Naive thymus-derived CD4-positive, alpha-beta T cell (primary cell): ENCODE measurements at places on chromosomes 4 and X.

GRCh38 chr4:53499791-53500190 lies 91.5 kb downstream of the LNX1 start:
- no peak overlapping the region for H3K4me3 ChIP-seq
- no peaks in the 10 kb centered on the region for H3K4me1 ChIP-seq
- H3K27ac ChIP-seq: no peak overlapping the region
- no peaks in the 10 kb centered on the region for H3K27me3 ChIP-seq
- no peak for DNase-seq

DNA sequence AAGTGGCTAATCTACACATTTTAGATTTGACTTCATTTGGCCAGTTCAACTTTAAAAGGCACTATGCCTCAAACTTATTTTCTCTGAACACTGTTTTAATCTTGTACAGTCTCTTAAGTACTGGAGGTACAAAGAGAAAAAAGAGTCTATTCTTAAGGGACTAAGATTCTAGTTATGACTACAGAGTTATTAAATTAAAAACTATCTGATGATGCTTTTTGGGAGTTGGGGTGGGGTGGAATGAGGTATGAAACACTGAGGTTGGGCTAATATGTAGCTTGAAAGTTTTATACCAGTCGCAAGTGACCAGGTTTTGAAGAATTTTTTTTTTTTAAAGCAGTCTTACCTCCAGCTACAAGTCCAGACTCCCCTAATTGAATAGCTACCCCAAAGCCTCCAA lies 17.7 kb upstream of the GPR34 start:
- H3K4me3 ChIP-seq: no peak overlapping the region
- H3K4me1 ChIP-seq: no peaks in the 10 kb centered on the region
- no peaks in the 10 kb centered on the region for H3K27me3 ChIP-seq

DNA sequence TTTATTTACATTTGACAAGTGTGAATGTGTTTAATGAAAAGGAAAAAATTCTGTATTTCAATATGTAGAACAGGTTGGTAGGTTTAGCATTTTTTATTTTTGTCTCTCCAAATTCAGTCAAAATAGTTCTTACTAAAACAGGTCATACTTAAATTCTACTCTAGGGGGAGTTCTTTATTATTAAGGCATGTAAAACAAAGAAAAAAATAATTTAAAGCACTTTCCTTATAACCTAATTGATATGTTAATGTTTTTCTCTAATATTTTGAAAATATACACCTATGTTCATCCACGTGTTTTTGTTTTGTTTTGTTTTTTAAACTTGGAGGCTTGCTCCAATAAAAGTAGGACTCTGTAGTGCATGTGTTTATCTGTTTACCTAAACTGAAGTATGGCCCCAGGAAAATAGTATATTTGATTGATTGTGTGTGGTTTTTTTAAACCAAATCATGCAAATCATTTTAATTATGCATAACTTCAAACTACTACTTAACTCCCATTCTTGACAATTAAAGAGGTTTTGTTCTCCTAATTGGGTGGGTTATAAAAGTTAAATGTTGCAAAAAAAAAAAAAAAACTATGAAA lies 562.7 kb downstream of the RPA4 start:
- H3K4me3 ChIP-seq: no peak overlapping the region
- no peaks in the 10 kb centered on the region for H3K27me3 ChIP-seq
- no peak for DNase-seq

DNA sequence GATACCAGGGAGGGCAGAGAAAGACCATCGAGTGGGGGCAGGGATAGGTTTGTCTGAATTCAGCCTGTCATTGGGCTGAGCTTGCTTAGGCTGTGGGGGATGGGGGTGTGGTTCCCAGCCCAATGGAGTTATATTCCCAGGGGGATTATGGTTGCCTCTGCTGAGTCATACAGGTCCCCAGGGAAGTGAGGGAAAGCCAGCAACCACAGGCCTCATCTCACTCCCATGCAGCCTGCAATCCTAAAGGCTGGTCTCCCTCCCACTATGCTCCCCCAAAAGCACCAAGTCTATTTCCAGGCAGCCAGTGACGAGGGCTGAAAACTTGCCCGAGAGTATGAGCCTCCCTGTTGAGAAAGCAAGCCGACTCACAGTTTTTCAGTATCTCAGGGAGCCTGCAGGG lies 39.3 kb downstream of the AFM start:
- H3K36me3 ChIP-seq: no peaks in the 10 kb centered on the region
- H3K27me3 ChIP-seq: no peaks in the 10 kb centered on the region
- H3K27ac ChIP-seq: no peak overlapping the region
- DNase-seq: no peak
- no peak overlapping the region for H3K4me3 ChIP-seq

DNA sequence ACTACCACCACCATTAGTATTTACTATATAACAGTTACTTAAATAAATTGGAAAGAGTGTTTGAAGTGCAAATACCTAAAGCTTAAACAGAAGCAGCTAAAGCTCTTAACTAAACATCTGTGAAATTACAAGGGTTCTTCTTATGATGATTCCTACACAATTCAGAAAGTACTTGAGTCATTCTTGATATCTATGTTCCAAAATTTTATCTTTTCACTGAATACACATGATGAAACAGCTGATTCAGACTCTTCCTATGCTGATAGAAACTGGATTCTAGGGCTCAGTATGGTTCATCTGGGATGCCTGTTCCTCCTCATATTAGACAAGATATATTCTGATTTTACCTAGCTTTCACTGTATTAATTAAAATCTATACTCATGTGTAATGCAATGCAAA lies 13.6 kb downstream of the EREG start:
- H3K27me3 ChIP-seq: no peaks in the 10 kb centered on the region
- H3K4me3 ChIP-seq: no peak overlapping the region
- H3K27ac ChIP-seq: no peak overlapping the region
- H3K36me3 ChIP-seq: no peaks in the 10 kb centered on the region
- no peak for DNase-seq
- H3K4me1 ChIP-seq: no peaks in the 10 kb centered on the region

DNA sequence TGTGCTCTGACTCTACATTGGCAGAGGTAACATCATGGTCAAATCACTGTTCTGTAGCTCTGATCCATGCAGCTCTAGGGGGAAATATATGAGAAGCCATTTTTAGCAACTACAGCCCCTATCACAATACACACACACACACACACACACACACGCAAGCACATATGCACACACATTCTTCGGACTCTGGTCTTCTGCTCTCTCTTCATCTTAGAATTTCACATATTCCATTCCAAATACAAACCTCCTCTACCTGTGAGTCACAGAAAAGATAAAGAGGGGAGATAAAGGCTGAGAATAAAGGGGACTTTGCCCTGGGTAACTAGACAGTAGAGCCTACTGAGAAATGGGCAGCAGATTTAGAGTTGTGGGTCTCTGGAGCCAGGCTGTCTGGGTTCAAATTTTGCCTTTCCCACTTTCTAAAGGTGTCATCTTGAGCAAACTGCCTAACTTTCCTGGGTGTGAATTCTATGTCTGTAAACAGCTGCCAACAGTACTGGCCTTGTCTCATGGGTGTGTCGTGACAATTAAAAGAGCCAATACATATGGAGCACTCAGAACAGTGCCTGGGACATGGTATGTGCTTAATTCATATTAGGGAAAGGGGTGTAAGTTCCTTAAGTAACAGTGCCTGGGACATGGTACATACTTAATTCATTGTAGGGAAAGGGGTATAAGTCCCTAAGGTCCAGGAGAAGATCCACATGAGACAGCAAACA lies 11.6 kb upstream of the RASL11B start:
- H3K4me3 ChIP-seq: no peak overlapping the region
- no peak overlapping the region for H3K27ac ChIP-seq
- no peaks in the 10 kb centered on the region for H3K27me3 ChIP-seq
- no peaks in the 10 kb centered on the region for H3K4me1 ChIP-seq
